ENCODE measurements at places on chromosomes 3 and 15.

DNA sequence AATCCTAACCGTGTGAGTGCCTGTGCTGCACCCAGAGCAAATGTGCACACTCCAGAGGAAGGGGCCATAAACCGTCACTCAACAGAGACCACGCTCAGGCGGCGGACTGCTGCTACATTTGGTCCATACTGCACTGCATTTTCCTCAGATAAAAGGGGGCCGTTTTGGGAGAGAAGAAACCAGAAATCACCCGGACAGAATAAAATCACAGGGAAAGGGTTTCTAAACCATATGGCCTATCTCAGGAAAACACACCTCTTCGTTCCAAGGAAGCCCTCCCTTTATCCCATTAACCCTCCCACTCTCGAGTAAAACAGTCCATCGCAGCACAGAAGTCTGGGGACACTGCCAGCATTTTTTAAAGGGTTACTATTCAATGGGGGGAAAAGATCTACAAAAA is 7.6 kb downstream of the IL17RD start:
- peak; percentile 28 for DNase-seq

DNA sequence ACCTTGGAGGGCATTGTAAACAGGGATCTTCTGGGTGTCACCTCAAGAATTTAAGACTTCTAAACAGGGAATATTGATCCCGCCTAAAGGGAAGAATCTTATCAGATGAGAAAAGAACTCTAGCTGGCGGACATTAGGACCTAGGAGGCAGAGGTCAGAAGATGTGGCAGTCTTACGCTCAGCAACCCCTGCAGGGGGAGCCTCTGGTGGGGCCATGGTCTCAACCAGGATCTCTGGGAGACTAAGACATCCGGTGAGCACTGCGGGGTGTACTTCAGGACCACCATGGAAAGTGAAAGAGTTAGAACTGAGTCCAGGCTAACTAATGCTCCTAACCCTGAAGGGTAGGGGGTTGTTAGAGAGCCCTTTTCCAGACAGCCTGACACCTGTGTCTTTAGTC is 295.2 kb downstream of the VGLL3 start:
- no peak for DNase-seq

DNA sequence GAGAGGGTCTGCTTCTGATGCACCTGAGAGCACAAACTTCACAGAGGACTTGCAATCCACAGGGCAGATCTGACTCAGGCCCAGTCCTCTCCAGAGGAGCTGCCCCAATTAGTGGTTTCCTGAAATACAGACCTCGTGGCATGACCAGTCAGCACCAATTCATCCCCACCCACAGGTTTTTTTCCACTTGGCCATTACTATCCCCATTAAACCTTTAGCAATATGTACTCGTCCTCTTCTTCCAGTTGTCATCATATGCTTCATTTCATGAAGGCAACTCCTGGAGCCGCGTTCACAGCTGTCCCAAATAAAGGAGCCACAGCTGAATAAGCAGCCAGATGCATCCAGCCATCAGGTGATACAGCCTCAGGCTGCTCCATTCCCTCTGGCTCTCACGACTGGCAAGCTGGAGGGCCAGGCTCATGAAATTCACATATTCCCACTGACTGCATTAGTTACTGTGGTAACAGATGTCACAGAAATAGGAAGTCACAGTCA is 163.1 kb downstream of the FMN1 start:
- DNase-seq, result peak; percentile 53

DNA sequence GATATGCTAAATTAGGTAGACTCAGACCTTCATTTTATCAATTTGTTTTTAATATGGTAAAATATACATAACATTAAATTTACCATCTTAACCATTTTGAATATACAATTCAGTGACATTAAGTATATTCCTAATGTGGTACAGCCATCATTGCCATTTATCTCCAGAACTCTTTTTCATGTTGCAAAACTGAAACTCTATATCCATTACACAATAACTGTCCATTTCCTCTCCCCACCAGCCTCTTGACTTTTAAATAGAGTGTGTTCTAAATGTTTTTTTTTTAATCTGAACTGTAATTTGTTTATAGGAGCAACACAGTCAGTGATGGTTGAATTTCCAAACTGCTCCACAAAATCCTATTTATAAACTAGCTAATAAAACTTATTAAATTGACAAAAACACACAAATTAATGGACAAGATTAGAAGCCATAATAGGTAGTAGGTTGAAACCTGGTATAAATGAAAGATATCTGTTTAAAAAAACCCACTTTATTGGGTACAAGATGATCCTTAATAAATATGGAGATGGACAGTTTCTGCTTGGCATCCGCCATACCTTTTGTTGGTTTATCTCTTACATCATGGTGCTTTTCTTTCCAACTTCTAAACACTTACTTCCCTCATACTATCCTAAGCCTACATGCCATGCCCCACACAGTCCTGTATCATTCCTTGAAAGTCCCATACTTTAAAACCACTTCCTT is 142.4 kb downstream of the ZPLD1 start:
- DNase-seq, result no peak

- no peak for DNase-seq
Measured at GRCh38 chr3:55675478-55675877, 188.4 kb upstream of the WNT5A start.

GRCh38 chr15:81752546-81752942 is 293.3 kb downstream of the MEX3B start:
- DNase-seq, result peak; percentile 87

GRCh38 chr3:100195375-100195774 is 65.4 kb upstream of the TBC1D23 start:
- no peak for DNase-seq

GRCh38 chr3:169467751-169468150 is 195.8 kb downstream of the MECOM start:
- DNase-seq, result no peak

GRCh38 chr3:49164983-49165720 is 979 bp downstream of the CCDC71 start:
- DNase-seq, result no peak

GRCh38 chr15:40080847-40081246 is 27.8 kb downstream of the BMF start:
- no peak for DNase-seq

- peak; percentile 4 for DNase-seq
Measured at GRCh38 chr3:134998158-134998557, 203.1 kb downstream of the EPHB1 start.

- peak; percentile 71 for DNase-seq
Measured at GRCh38 chr15:48966595-48967301, 3.0 kb upstream of the SHC4 start.

GRCh38 chr3:69764121-69764741 is 25.0 kb downstream of the MITF start:
- no peak for DNase-seq

GRCh38 chr3:152444029-152444641 is 175.4 kb downstream of the MBNL1 start:
- DNase-seq, result peak; percentile 65

DNA sequence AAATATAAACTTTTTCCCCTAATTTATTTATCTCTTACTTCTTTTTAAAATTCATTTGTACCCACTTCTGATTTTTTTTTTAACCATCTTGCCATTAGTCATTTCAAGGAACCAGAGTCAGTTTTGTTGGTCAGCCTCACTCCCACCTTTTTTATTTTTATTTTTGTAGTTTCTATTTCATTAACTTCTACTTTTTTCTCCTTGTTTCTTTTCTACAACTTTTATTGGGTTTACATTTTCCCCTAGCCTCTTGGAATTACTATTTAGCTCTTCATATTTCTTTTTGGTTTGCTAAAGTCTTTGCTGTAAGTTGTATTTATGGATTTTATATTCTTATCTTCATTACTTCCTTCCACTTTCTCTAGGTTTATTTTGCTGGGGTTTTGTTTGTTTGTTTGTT is 13.7 kb upstream of the VEPH1 start:
- no peak for DNase-seq

- DNase-seq, result no peak
Measured at GRCh38 chr3:47692158-47692557, 89.5 kb downstream of the SMARCC1 start.

DNA sequence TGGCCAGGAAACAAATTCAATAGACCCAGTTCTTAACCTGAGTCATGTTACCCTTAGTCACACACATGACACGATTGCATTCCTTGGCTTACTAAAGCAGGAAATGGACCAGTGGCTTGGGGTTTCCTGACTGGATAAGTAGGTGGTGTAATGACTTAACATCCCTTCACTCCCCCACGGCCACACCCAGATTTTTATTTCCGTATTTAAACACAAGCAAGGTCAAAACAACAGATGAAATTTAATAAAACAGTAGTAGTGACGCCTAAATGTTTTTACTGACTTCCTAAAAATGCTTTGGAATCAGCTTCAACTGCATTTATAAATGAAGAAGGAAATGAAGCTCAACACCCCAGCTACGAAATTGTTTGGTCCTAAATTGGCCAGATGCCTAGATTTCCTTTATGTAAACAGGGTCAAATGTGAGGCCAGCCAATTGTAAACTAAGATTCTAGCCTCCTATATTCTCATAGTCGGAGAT is 324.3 kb downstream of the CHST2 start:
- DNase-seq, result peak; percentile 95

- peak; percentile 36 for DNase-seq
Measured at GRCh38 chr3:195270079-195270816, 711 bp downstream of the XXYLT1 start.

GRCh38 chr3:127288921-127289705 is 1.3 kb upstream of the PRR20G start:
- DNase-seq, result no peak

Measured in fibroblast of upper back skin (primary cell).